ENCODE measurements at places on chromosomes 6 and 20.

- DNase-seq: no peak
Measured at GRCh38 chr20:55424968-55425367, 580.4 kb downstream of the CBLN4 start.

GRCh38 chr6:83138118-83138722 lies 54.8 kb downstream of the PGM3 start:
- no peak for DNase-seq

GRCh38 chr6:39287601-39288000 lies 26.6 kb downstream of the KCNK17 start:
- DNase-seq: no peak

GRCh38 chr6:105814745-105815536 lies 271.2 kb upstream of the PRDM1 start:
- DNase-seq: no peak

Data from activated CD8-positive, alpha-beta memory T cell treated with anti-CD3 and anti-CD28 coated beads for 48 hours (primary cell).